ENCODE measurements at places on chromosomes 3 and 15.

DNA sequence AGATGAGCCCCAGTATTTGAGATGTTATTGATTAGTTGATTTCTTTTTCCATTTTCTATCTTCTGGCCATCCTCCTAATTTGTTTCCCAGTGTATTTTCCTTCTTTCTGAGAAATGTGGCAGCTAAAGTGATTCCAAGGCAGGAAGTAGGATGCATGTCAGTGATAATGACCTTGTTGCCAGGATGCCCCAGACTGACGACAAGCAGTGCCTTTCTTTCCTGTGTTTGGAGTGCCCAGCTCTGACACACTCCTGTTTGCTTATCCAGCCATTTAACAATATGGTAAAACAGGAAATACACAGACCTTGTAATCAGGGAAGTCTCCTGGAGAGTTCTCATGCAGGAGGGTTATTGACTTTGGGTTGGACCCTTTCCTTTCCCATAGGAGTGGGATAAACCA lies 20.4 kb downstream of the TMOD2 start:
- no peaks in the 10 kb centered on the region for H3K27me3 ChIP-seq
- no peak for DNase-seq
- H3K4me1 ChIP-seq = no peaks in the 10 kb centered on the region
- no peak overlapping the region for H3K27ac ChIP-seq
- no peak overlapping the region for H3K4me3 ChIP-seq

DNA sequence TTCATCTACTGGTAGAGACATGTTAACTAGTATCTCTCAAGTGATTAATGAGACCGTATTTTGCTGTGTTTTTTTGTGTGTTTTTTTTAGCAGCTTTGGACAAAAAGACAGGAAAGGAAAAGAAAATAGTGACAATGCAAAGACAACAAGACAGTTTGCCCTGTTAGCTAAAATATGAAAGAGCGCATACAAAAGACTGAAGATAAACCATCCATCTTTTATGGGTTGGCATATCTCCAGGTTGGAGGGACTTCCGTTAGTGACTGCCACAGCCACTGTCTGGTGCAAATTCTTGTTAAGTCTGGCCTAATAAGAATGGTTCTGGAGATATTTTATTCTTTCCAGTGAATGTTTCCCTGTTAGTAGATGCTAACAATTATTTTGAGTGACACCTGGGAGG lies 121.9 kb downstream of the CDIN1 start:
- no peak overlapping the region for H3K4me3 ChIP-seq
- DNase-seq = no peak
- no peaks in the 10 kb centered on the region for H3K4me1 ChIP-seq
- no peaks in the 10 kb centered on the region for H3K36me3 ChIP-seq
- H3K27ac ChIP-seq = no peak overlapping the region

DNA sequence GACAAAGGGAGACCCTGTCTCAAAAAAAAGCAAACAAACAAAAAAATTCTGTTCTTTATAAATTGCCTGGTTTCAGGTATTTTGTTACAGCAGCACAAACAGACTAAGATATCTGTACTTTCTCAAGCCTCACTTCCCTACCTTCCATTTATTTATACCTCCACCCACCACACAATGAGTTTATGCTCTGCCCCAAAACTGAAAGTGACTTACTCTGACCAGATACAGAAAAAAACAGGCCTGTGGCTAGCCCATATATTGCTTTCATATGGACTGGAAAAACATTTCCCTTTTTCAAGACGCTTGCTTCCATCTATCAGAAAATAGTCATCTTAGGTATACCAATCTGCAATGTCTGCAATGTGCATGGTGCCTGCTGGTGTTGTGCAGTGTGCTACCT lies 8.7 kb upstream of the GPD1L start:
- H3K27me3 ChIP-seq = no peaks in the 10 kb centered on the region
- H3K27ac ChIP-seq = no peak overlapping the region
- no peaks in the 10 kb centered on the region for H3K4me1 ChIP-seq
- H3K4me3 ChIP-seq = no peak overlapping the region
- DNase-seq = no peak
- no peaks in the 10 kb centered on the region for H3K36me3 ChIP-seq

DNA sequence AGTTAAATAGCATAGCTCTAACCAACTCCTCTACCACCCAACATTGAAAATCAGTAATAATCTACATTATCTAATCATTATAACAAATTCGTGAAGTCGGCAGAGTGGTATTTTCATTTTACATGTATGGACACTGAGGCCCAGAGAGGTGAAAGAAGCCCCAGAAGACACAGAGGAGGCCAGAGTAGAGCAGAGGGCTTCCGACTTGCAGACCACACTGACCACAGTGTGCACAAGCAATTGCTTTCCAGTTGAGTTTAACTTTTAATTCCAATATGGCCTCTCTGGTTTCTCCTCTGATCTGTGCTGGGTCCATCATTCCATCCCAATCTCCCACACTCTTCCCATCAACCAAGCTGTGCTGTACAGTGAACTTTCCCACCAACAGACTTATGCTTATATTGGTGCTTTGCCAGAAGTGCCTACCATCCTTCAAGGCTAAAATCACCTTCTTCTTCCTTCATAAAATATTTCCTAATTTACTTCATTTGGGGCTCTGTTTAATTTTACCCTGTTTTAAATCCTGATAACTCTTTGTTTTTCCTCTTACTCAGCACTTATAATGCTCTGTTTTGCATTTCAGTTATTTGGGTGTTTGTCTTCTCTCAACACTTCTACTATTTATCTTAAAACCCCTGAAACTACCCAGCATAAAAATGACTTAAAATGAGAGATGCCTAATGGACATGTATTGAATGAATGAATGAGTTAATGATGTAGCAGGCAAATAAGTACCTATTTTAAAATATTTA lies 81.8 kb upstream of the TNFSF10 start:
- H3K27me3 ChIP-seq = no peaks in the 10 kb centered on the region
- no peak overlapping the region for H3K4me3 ChIP-seq
- H3K27ac ChIP-seq = no peak overlapping the region
- H3K36me3 ChIP-seq = no peaks in the 10 kb centered on the region
- no peak for DNase-seq

GRCh38 chr15:76663529-76663928 lies 241.6 kb downstream of the SCAPER start:
- no peak for DNase-seq
- no peak overlapping the region for H3K27ac ChIP-seq
- H3K27me3 ChIP-seq = no peaks in the 10 kb centered on the region
- H3K4me1 ChIP-seq = no peaks in the 10 kb centered on the region
- no peak overlapping the region for H3K4me3 ChIP-seq
- no peaks in the 10 kb centered on the region for H3K36me3 ChIP-seq

GRCh38 chr15:100187677-100188076 lies 154.1 kb downstream of the ADAMTS17 start:
- H3K4me3 ChIP-seq = no peak overlapping the region
- no peaks in the 10 kb centered on the region for H3K27me3 ChIP-seq
- no peak overlapping the region for H3K27ac ChIP-seq
- peaks cover 4% of the 10 kb centered on the region for H3K4me1 ChIP-seq

DNA sequence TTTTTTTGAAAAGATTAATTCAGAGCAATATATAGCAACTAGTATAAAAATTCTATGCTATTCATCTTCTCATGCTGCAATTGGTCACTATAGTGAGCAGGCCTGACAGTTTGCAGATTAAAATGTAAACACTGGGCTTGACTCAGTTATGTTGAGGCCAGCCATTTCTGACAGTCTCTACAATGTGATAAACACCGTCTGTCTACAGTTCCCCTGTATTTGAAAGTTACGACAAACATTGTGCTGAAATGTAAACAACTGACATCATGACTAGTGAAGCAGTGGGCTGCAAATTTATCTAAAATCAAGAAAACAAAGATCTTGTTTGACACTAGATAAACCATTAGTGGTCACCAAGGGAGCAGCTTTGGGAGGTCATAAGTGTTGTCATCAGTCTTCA lies 197.4 kb downstream of the ISL2 start:
- no peak overlapping the region for H3K4me3 ChIP-seq
- no peaks in the 10 kb centered on the region for H3K36me3 ChIP-seq
- DNase-seq = no peak
- H3K4me1 ChIP-seq = no peaks in the 10 kb centered on the region
- no peaks in the 10 kb centered on the region for H3K27me3 ChIP-seq

DNA sequence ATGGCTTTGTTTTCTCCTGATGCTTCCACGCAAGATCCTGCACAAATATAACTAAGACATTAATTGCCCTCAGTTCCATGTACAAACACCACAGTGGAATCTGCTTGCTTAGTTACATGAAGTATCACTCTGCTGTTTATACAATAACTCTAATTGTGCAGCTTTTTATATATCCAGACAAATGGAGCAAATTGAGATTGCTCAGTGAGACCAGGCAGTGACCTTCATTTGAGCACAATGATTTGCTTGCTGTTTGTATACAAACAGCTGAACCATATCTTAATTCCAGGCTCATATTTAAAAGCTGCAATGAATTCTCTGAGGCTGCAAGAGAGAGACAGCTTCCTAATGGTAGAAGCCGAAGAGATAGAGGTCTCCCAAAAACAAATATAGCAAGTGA lies 243.7 kb downstream of the CADPS start:
- no peaks in the 10 kb centered on the region for H3K36me3 ChIP-seq
- H3K4me1 ChIP-seq = no peaks in the 10 kb centered on the region
- H3K27ac ChIP-seq = no peak overlapping the region
- DNase-seq = no peak
- H3K27me3 ChIP-seq = no peaks in the 10 kb centered on the region

GRCh38 chr3:175416600-175416999 lies 557.5 kb downstream of the NAALADL2 start:
- H3K4me3 ChIP-seq = no peak overlapping the region
- DNase-seq = no peak
- H3K36me3 ChIP-seq = no peaks in the 10 kb centered on the region
- no peak overlapping the region for H3K27ac ChIP-seq
- H3K27me3 ChIP-seq = no peaks in the 10 kb centered on the region

- peaks cover 2% of the 10 kb centered on the region for H3K4me1 ChIP-seq
- no peaks in the 10 kb centered on the region for H3K36me3 ChIP-seq
- DNase-seq = no peak
- H3K27me3 ChIP-seq = no peaks in the 10 kb centered on the region
- no peak overlapping the region for H3K4me3 ChIP-seq
Observed at GRCh38 chr15:96585484-96586386, 255.2 kb downstream of the NR2F2 start.

- no peak overlapping the region for H3K27ac ChIP-seq
- H3K36me3 ChIP-seq = no peaks in the 10 kb centered on the region
- no peak for DNase-seq
- H3K4me3 ChIP-seq = no peak overlapping the region
- peaks cover 16% of the 10 kb centered on the region for H3K4me1 ChIP-seq
Observed at GRCh38 chr15:63497642-63498467, 6.5 kb upstream of the USP3 start.

DNA sequence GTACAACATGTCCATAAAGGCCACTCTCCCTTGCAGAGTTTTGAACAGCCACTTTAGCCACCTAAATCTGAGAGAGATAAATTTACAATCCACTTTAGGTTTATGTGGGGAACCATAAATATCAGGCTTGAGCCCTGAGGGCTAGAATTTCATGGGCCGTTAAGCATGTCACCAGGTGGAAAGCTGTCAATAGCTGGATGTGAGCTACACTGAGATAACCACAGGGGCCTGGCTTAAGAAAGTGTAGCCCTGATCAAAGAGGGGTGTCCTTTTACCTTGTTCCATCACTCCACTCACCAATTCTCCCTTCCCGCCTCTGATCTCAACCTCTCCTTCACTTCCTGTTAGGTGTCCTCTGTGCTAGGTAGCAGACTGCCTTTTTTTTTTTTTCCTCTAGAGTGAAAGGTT lies 172.8 kb upstream of the ICE2 start:
- H3K27me3 ChIP-seq = no peaks in the 10 kb centered on the region
- H3K36me3 ChIP-seq = no peaks in the 10 kb centered on the region
- peaks cover 13% of the 10 kb centered on the region for H3K4me1 ChIP-seq
- DNase-seq = no peak

GRCh38 chr15:71691458-71692417 lies 118.6 kb upstream of the NR2E3 start:
- no peaks in the 10 kb centered on the region for H3K36me3 ChIP-seq
- no peak for DNase-seq
- no peak overlapping the region for H3K27ac ChIP-seq
- H3K4me1 ChIP-seq = no peaks in the 10 kb centered on the region
- H3K27me3 ChIP-seq = no peaks in the 10 kb centered on the region

DNA sequence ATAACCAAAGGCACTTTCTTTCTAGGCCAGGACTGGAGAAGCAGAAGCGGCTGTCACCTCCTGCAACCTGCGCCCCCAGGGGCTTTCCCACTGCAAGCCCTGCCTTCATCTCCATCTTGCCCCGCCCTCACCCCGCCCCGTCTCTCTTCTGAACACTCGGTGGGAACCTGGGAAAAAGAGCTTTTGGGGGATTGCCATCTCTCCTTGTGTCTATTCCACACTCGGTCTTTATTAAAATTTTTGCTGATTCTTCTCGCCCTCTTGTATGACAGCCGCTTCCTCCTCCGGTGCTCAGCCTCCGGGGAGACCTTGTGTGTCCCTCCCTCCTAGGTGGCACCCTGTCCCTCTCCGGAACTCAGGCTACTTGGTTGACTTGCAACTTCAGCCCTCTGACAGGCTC lies 41.9 kb upstream of the SPESP1 start:
- H3K36me3 ChIP-seq = no peaks in the 10 kb centered on the region
- H3K27me3 ChIP-seq = no peaks in the 10 kb centered on the region
- H3K27ac ChIP-seq = no peak overlapping the region
- no peak for DNase-seq

GRCh38 chr3:16467393-16467792 lies 46.1 kb downstream of the RFTN1 start:
- no peaks in the 10 kb centered on the region for H3K4me1 ChIP-seq
- no peaks in the 10 kb centered on the region for H3K27me3 ChIP-seq
- no peaks in the 10 kb centered on the region for H3K36me3 ChIP-seq
- no peak overlapping the region for H3K27ac ChIP-seq

- no peaks in the 10 kb centered on the region for H3K4me1 ChIP-seq
- H3K27me3 ChIP-seq = no peaks in the 10 kb centered on the region
- DNase-seq = no peak
- H3K4me3 ChIP-seq = no peak overlapping the region
Observed at GRCh38 chr3:188352196-188352927, 198.4 kb downstream of the LPP start.

DNA sequence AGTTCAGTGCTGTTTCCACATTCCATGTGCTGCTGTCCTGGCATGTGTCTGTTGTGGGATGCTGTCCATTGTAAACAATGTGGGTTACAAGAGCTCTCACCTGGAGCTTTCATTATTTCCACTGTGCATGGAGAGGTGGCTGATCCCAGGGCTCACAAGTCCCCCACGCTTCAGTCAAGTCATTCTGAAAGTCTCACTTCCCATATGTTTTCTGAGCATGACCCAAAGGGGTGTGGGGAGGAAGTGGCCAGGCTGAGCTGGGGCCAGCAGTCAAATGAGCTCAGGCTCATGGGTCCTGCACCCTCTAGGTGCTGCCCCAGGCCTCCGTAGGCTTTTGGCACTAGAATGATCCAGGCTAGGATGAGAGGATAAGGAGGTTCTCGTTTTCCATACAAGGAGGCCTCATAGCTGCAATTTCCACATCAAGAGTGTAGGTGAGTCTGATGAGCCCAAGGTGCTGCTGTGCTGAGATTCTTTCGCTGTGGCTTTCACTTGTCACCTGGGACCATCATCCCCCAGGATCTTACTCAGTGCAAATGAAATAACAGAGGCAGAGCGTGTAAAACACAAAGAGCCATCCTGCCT lies 22.0 kb downstream of the STARD5 start:
- no peaks in the 10 kb centered on the region for H3K27me3 ChIP-seq
- no peak for DNase-seq
- no peaks in the 10 kb centered on the region for H3K36me3 ChIP-seq
- peaks cover 6% of the 10 kb centered on the region for H3K4me1 ChIP-seq
